Activated CD4-positive, CD25-positive, alpha-beta regulatory T cell (primary cell): ENCODE measurements at places on chromosomes 4 and X.

DNA sequence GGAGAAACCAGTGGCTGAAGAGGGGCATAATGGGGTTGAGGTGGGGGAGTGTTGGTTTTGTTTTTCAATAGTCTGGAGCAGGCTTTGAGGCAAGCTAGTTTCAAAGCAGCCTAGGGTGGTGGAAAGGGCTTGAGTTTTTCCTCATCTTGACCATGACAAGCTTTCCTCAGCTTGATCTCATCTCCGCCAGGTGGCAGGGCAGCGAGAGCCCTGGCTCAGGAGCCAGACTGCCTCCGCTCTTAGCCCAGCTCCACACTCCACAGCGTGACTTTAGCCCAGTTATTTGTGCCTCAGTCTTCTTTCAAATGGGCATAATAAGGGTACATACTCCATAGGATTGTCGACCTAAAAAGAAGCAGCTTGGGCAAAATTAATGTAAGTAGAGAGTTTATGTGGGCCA lies 29.9 kb upstream of the SOWAHD start:
- DNase-seq, result no peak

DNA sequence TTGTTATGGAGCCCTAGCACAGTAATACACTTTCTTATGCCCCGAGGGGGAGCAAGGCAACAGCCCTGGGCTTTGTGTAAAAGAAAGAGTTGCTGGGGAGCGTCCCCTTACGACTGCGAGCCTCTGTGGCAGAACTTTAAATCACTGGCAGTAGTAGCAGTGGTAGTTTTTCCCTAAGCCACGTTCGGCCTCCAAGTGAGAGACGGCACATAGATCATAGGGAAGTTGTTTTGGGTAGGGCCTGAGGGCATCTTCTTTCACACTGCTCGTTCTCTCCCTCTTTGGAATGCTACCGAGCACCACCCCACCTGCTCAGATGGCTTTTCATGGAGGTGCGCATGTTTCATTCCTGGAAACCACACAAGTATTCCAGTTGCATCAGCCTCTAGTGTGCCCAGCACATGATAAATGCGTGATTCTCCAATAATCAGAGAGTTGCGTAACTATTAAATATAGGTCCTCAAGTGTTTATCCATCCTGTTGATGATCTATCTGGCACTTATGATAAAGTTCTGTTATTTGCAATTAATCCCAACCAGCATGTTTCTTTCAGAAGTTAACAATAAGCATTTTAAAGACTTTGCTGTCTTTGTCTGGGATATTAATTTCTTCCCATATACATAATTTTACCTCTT lies 7.0 kb upstream of the SYNPO2 start:
- DNase-seq, result no peak

DNA sequence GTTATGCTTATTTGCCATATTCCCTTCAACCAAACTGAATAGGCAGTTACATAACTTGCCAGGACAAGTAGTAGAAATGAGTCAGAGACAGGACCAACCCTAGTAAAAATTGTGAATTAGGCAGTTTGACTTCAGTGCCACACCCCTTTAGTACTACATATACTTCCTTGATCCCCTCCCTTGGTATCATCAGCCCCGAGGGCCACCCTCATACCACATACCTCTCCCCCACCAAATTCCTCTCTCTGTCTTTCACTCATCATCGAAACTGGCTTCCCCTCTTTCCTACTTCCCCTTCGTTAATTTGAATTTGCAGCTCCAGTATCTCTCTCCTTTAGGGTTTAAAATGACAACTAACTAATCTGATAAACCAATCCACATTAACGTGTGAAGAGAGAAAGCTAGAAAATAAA lies 7.9 kb upstream of the PTPN13 start:
- no peak for DNase-seq

DNA sequence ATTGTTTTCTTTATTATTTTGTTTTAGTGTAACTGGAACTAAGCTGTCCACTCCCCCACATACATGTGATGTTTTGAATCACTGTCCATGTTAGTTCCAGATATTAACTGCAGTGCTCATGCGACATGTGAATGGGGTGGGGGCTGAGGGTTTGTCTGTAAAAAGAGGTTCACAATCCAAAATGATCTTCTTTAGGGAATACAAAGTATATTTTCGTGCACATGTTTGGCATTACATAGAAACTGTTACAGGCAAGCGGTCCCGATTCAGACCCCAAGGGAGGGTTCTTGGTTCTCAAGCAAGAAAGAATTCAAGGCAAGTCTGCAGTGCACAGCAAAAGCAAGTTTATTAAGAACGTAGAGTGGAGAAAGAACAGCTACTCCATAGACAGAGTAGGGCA lies 296.5 kb upstream of the CLNK start:
- no peak for DNase-seq

GRCh38 chr4:39169426-39169825 lies 12.9 kb upstream of the WDR19 start:
- DNase-seq, result no peak

DNA sequence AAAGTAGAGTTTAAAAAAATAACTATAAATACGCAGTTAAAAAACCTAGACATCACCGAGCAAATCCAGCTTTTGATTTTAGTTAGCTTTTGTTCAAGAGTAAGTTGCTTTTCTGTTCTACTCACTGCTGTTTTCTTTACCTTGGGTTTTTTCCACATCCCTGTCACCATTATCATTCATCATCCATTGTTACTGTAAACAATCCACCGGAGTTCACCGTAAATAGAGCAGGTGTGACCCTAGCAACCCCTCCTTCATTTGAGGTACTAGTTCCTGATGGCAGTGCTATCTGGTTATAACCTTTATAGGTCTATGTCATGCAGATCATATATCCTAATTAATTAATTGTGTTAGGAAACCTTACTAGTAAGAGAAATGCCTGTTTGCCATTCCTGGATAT lies 43.0 kb upstream of the TEX13D start:
- no peak for DNase-seq

GRCh38 chr4:99463566-99463965 lies 28.4 kb upstream of the ADH7 start:
- DNase-seq, result no peak

- no peak for DNase-seq
Measured at GRCh38 chr4:106329041-106329618, 12.8 kb downstream of the AIMP1 start.

DNA sequence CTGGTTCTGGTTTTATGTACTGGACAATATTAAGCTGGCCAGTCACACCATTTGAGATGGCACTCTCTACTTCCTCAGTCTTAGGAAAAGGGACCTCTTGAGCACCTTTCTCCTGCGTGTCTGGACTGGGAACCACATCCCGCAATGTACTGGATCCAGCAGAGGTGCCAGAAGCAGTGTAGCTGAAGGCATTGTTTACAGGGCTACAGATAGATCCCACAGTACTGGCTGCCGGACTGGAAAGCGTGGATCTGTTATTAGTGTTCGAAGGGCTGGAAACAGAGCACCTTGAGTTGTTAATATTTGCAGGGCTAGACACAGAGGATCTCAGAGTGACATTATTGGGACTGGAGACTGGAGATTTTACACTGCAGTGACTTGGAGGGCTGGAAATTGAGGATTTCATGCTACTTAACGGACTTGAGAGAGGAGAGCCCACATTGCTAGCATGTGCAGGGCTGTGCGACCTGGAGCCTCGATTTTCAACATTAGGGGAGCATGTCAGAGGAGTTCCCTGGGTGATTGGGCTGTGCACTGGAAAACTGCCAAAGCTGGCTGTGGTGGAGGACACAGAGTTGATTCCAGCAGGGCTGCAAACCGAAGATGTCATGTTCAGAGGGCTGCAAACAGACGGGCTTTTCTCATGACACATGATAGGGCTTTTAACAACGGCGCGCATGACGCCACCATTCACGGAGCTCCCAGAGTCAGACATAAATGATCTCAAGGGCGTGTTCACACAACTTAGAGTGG lies 6.4 kb downstream of the NR3C2 start:
- no peak for DNase-seq

- DNase-seq, result no peak
Measured at GRCh38 chr4:73729534-73730165, 10.7 kb upstream of the CXCL8 start.

DNA sequence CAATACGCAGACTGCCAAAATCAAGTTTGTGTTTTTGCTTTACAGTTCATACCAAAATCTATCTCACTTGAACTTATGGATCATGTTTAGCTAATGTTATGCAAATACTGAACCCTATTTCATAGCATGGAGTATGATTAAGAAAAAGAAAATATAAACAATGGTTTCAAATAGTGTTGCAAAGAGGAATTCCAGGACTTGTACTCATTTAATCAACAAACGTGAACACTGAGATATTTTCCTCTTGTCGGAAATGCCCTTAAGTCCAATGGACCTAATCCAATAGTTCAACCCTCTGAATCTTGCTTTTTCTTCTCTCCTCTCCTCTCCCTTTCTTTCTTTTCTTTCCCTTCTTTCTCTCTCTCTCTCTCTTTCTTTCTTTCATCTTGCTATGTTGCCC lies 30.8 kb downstream of the RASL11B start:
- DNase-seq, result no peak

GRCh38 chr4:62474802-62475201 lies 1274.7 kb downstream of the ADGRL3 start:
- no peak for DNase-seq

DNA sequence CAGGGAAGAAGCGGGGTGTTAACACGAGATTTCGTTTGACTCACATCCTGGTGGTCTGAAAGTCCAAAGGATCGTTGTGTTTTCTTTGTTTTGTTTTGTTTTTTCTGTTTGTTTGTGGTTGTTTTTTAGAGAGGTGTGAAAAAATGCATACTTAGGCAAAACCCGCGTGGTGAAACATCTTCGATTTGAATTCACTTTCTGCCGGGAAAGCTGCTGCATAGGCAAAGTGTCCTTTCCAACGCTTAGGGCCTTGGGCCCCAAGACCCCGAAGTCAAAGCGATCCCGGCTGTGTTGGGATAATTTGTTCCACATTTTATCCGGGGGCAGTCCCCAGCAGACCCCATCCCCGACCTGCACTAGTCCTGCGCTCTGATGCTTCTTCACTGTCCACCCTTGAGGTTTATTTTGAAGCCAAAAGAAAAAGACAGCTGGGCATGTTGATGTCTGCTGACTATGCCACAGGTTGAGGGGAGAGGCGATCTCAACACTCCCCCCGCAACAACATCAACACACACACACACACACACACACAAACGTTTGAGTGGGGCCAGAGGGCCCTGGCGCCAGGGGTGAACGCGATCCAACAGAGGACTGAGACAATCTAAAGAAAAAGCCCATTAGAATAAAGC lies 2.0 kb downstream of the MSX1 start:
- no peak for DNase-seq

DNA sequence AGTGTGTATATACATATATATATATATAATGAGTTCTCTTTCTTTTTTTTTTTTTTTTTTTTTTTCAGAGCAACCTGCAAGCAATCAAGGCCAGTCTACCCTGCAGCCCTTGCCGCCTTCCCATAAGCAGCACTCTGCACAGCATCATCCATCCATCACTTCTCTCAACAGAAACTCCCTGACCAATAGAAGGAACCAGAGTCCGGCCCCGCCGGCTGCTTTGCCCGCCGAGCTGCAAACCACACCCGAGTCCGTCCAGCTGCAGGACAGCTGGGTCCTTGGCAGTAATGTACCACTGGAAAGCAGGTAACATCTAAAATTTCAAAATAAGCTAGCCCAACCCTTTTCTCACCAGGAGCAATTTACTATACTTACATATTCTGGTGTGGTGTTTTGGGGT lies 316.3 kb downstream of the DCTD start:
- DNase-seq, result no peak

DNA sequence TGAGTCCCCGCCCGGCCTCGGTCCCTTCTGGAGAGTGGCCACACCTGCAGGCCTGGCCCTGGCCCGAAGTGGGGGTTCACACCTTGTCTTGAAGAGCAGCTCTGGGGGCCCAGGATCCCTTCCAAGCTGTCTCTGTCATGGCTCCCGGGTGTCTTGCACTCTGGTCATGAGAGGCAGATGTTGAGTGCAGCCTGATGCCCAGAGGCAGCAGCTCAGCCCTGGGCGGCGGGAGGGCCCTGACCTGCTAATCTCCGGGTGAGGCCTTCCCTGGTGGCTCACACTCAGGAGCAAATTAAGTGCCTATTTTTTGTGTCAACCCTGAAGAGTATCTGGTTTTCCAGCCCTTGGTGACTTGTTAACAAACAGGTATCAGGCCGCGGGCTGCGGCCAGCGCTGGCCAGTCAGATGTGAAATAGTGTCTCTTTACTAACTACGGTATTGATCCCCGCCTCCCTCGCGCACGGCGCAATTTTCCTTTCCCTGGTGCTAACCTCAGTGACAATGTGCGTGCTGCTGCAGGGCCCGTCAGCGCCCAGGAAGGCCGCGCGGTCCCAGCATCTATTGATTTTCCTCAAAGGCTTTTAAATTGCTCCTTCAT lies 24.2 kb downstream of the NKX1-1 start:
- no peak for DNase-seq

DNA sequence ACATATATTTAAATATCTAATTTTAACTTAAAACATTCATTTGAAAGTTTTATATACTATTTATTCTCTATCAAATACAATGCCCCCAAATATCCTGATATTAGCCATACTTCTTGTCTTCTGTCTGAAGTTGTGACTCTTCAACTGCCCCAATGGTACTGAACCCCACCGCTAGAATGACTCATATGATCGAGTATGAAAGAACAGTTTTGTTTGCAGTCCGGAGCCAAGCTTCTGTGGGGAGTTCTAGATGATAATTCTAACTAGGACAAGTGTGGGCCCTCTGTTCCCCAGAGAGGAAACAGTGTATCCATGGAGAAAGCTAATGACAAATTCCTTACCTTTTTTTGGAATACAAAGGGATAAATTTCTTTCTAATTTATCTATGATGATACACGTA lies 24.7 kb upstream of the CT47A1 start:
- no peak for DNase-seq

GRCh38 chrX:42422961-42423360 lies 355.0 kb downstream of the PPP1R2C start:
- DNase-seq, result no peak

- DNase-seq, result no peak
Measured at GRCh38 chr4:83599183-83599582, 63.3 kb downstream of the GPAT3 start.

- no peak for DNase-seq
Measured at GRCh38 chr4:93646233-93646930, 182.2 kb upstream of the ATOH1 start.

- no peak for DNase-seq
Measured at GRCh38 chr4:13347517-13348125, 136.5 kb downstream of the RAB28 start.

- no peak for DNase-seq
Measured at GRCh38 chrX:2497961-2498780, 2.6 kb downstream of the DHRSX start.

GRCh38 chrX:71650333-71650969 lies 16.9 kb upstream of the LOC101059915 start:
- no peak for DNase-seq

- DNase-seq, result no peak
Measured at GRCh38 chr4:156803056-156803455, 168.5 kb downstream of the PDGFC start.

GRCh38 chrX:129092242-129092641 lies 431.0 kb downstream of the SMARCA1 start:
- DNase-seq, result no peak

GRCh38 chrX:152915541-152916241 lies 17.8 kb downstream of the ZNF185 start:
- DNase-seq, result no peak

GRCh38 chrX:137550665-137551261 lies 15.2 kb upstream of the ZIC3 start:
- no peak for DNase-seq
